ENCODE measurements at places on chromosomes 7 and 10.

- DNase-seq = no peak
Measured at GRCh38 chr10:86962981-86963310, 4.5 kb downstream of the SNCG start.

- no peak for DNase-seq
Measured at GRCh38 chr7:152133804-152134203, 108.3 kb downstream of the GALNT11 start.

DNA sequence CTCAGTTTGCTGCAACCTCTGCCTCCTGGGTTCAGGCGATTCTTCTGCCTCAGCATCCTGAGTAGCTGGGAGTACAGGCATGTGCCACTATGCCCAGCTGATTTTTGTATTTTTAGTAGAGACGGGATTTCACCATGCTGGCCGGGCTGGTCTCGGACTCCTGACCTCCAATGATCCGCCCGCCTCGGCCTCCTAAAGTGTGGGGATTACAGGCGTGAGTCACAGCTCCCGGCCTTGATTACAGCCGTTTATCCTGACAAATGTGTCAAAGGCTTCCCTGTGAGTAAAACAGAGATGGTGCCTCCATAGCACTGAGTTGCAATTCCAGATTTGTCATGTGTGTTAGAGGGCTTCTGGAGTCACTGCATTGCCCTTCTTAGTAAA, 273.7 kb downstream of the CCDC3 start:
- DNase-seq = no peak

GRCh38 chr7:73688288-73688687, 4.9 kb downstream of the BUD23 start:
- no peak for DNase-seq

GRCh38 chr7:84177758-84178412, 16.7 kb downstream of the SEMA3A start:
- no peak for DNase-seq

- DNase-seq = no peak
Measured at GRCh38 chr7:36527549-36527913, 137.9 kb downstream of the ANLN start.

- no peak for DNase-seq
Measured at GRCh38 chr7:148727501-148728278, 29.0 kb downstream of the CUL1 start.

DNA sequence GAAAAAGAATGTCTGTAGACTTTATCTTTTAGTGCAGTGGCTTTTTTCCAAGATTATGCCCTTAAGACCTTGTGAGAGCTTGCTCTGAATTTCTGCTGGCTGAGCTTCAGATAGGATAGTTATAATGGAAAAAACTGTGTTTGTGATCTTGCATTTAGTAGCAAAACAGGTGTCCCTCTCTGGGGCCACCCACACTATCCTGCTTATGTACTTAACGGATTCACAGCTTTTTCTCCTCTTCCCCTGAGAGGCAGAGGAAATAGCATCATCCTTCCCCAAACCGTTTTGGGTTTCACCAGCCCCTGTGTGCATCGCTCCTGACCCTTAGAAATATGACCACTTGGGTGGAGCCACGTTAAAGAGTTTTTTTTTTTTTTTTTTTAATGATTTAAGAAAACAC, 101.2 kb downstream of the RAB18 start:
- DNase-seq = no peak

GRCh38 chr10:12403119-12403518, 53.8 kb downstream of the CAMK1D start:
- no peak for DNase-seq

DNA sequence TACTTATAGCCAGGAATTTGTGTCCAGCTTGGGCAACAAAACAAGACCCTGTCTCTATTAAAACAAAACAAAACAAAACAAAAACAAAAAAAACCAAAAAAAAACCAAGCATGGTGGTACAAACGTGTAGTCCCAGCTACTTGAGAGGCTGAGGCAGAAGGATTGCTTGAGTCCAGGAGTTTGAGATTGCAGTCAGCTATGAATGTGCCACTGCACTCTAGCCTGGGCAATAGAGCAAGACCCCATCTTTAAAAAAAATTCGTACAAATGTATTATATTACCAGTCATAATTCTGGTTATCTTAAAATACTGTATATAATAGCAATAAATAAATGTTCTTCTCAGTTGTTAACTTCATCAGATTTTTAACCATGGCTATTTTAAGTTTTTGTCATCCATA, 2.3 kb upstream of the BBS9 start:
- DNase-seq = no peak

DNA sequence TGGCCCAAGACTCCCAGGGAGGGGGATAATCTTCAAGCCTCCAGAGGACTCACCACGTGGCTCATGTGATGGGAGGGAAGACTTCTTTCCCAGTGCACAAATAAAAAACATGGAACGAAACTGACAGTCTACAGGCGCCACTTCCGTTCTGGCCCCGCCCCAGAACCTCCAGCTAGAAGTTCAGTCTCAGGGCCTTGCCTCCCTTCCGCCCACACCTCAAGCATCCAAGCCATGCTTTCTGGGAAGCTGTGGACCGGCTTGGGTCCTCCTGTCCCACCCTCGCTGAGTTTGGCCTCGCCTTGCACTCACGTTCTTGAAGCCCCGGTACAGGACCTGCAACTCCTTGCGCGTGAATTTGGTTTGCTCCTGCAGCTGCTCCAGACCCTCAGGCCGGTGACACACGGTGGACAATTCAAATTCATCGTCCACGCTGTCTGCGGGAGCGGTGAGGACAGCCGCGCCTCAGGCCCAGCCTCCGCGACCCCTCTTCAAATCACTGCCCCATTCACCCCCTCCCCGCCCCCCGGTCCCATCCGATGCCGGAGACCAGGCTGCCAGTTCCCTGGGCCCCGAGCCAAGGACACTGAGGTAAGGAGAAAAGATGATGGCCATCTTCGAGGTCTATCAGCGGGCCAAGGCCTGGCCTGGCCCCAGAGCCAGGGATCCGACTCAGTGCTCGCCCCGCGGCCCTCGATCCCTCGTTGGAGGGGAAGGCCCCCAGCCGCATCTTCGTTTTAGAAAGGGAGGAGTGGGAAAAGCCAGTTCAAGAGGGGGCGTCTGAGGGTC, 10.7 kb upstream of the OGA start:
- no peak for DNase-seq
